ENCODE measurements at places on chromosomes 5 and 9.

DNA sequence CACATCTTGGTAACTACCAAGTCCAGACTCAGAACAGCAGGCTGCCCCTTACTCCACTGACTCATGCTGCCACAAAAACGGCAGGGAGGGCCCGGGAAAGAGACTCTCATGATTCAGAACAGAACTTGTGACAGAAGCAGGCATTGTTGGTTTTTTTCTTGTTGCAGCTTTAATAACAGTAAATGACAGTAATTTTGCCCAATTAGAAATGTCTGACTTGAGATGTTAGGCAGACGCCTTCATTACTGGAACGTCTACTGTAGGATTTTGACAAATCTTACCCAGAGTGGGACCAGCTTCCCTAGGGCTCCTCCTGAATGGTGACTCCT is 77.9 kb downstream of the SEMA5A start:
- no peak for DNase-seq

GRCh38 chr5:172162323-172162986 is 25.6 kb downstream of the STK10 start:
- no peak for DNase-seq

DNA sequence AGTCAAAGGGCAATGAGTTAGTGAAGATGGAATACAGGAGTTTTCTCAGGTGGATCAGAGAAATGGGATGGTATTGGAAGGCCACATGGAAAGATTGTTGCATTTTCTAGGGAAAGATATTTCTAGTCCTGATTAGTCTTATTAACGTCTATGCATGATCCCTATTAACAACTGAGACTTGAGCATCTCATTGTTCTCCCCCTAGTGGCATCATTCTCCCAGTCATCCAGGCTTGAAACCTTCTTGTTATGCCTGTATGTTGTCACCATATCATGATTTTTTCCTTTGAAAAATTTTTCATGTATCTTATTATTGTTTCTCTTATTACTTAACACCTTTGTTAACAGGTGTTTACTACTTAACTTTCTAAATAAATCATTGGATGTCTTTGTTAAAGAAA is 34.4 kb downstream of the KIF2A start:
- no peak for DNase-seq

GRCh38 chr9:96513622-96514021 is 63.7 kb downstream of the HABP4 start:
- no peak for DNase-seq

Measured in activated T-cell treated with anti-CD3 and anti-CD28 coated beads for 24 hours (primary cell).